Activated CD8-positive, alpha-beta memory T cell treated with anti-CD3 and anti-CD28 coated beads, Interleukin-2, amount 10 ng/mL, durations not matched to agents 7 days and 5 days (primary cell): ENCODE measurements at places on chromosomes 5 and 9.

- no peak for DNase-seq
Observed at GRCh38 chr5:107331312-107331711, 339.4 kb downstream of the EFNA5 start.

GRCh38 chr5:107533910-107534876 lies 136.5 kb downstream of the EFNA5 start:
- no peak for DNase-seq

DNA sequence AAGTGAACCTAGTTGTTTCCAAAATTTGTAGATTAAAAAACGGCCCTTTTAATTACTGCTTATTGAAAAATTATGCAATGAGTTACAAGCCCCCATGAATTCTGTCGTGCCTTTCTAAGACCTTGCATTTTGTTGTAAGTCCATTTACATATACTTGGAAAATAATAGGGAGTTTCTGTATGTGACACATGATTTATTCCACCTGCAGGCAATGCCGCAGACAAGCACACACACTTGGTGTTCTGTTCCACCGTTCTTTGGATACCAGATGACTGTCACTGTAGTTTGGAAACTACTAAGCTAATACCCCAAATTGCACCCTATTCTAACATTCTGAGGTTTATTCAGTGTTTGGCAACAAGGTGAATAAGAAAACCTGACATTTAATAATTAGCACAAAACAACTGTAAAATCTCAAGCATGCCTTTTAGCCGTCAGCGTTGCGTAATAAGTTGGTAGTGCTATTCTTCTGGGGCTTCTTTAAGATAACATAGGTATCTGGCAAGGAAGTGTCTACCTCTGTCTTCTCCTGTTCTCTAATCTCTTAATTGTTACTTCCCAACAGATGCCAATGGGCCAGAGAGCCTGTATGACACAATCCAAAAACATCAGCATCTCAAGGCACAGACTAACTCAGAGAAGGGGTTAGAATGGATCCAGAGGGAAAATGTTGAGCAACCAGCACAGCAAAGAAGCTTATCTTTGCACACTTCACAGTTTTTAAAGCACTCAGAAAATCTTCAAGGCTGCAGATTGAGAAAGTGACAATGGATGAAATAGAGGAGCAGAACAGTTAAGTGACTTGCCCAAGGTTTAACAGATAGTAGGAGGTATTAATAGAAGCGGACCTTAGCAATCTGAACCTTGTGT lies 48.2 kb upstream of the DPYSL3 start:
- no peak for DNase-seq

DNA sequence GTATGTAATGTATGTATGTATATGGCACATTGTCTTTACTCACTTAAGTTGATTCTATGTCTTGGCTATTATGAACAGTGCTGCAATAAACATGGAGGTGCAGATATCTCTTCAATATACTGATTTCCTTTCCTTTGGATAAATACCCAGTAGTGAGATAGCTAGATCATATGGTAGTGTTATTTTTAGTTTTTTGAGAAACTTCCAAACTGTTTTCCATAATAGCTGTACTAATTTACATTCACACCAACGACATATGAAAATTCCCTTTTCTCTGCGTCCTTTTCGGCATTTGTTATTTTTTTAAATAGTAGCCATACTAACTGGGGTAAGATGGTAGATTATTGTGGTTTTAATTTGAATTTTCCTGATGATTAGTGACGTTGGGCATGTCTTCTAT lies 445.6 kb downstream of the NFIB start:
- no peak for DNase-seq

GRCh38 chr9:79390077-79390698 lies 181.6 kb upstream of the TLE4 start:
- no peak for DNase-seq

- peak; percentile 66 for DNase-seq
Observed at GRCh38 chr5:146340260-146341081, 1.8 kb downstream of the POU4F3 start.

DNA sequence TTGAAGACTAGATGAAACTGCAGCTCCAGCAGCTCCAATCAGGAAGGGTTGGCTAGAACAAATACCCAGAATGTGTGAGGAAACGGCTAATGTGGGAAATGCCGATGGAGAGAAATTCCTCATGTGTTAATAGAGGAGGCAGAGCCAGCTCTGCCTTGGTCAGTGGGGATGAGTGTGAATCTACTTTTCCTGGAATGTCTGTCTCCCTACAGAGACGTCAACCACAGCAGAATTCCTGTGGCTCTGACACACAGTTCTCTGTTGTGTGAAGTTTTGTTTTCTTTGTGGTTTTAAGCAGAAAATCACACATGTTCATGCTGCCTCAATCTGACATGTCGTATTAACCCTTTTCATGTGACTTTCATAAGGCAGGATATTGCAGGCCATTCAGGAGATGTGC lies 476.6 kb upstream of the WWC1 start:
- no peak for DNase-seq

DNA sequence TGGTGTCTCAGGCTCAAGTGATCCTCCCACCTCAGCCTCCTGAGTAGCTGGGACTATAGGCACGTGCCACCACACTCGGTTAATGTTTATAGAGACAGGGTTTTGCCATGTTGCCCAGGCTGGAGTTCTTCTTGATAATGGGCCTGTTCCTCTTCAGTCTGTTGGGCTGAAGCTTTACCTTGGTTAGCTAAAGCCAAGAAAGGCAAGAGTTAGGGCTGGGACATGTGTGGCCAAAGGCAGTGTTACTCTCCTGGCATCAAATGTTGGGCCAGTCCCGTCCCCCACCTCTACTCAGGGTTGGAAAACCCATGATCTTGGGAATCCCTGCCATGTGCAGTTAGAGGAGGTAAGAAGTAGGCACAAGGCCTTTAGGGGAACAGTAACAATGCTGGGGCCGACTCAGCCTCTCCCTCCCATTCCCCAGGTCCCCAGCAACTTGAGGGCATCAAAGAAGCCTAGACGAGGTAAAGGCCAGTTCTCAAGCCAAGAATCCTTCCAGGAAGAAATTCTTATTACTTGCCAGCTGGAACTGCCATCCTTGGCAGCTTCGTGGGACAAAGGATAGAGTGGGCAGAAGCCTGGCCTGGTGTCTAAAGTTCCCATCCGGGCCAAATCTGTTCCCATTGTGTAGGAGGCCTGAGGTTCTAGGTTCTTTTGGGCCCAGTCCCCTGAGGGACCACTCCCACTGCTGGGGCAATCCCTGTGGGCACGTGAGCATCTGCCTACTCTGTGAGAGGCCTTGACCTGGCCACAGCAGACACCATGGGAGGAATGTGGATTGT lies 4.5 kb downstream of the EGR1 start:
- no peak for DNase-seq

DNA sequence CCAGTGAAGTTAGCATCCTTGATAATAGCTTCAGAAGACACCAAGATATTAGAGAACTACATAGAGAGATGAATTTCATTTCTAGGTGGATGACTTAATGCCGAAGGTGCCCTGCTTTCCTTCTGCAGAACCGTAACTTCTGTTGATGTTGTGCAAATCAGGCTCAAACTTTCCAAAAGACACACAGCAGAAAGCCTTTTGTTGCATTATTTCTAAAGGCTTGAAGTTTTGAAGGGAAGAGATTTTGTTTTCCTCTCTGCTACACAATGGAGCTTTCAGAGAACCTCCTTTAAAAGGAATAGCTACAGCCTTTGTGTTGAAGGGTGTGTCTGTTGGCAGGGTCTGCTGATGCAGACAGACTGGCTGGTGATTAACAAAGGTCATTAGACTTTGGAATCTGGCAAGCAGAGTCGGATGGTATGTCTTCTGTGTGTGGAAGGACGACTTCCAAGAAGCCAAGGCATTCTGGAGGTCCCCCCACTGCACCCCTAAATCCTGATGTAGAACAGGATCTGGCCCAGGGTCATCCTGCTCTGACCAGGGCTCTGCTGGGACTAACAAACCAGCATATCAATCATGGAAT lies 57.8 kb downstream of the ZNF462 start:
- no peak for DNase-seq

DNA sequence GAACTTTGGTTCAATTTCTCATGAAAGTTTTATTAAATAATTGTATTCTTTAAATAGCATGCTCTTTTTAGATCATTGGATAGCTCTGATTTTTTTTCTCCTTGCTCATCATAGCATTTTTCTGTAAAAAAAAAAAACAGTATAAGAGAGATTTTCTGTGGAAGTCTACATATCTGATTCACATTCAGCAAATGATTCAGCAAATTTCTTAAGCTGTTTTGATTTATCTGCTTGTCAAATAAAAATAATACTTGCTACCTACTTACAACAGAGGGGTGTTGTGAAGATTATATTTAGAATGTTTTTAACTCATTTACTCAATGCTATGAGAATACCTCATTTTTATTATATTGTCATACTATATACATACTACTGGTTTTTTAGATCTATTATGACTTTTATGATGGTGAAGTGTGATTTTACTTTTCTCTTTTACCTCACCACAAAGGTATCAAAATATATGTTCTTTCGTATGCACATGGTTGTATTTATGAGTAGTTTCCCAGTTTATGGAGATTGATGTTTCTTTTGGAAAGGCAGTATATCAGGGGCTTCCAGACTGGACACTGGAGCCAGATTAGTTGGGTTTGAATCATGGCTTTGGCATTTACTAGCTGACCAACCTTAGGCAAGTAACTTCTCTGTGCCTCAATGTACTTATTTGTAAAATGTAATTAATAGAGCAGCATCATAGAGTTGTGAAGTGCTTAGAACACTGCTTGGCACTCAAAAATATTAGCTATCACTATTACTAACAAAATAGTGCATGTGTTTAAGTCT lies 25.5 kb downstream of the TNPO1 start:
- DNase-seq = no peak

DNA sequence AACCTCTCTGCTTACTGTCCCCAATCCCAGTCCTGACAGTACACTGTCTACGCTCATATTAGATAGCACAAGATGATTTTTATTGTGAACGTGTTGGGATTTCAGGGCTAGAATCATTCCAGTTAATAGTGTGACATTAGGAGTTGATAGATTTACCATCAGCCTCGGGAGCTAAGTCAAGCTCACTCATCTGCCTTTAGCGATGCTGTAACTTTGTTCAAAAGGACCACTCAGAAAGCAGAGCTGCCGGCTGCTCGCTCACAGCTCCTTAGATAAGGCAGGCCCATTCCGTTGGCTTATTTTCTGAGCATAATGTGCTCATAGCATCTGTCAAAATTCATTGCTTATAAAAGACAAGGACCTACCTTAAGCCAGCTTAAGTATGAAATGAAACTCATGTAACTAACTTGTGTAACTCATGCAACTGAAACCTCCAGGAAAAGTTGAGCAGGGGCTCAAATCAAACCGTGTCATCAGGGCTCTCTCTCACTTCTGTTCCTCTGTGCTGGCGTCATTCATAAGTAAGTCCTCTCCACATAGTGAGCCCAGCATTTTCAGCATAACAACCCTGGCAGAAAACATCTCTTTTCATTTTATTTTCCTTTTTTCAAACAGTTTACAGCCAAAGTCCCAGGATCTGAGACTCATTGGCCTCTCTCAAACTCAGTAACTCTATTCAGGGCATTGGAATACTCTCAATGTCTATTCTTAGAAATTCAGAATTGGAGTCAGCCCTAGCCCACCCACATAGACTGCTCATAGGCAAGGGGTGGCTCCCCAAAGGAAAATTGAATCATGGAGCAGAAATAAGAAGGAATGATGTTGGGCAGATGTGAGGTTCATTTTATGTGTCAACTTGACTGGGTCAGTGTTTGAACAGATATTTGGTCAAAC lies 208.8 kb downstream of the MAN2A1 start:
- DNase-seq = no peak

- no peak for DNase-seq
Observed at GRCh38 chr5:58893551-58893950, 310.7 kb downstream of the RAB3C start.

DNA sequence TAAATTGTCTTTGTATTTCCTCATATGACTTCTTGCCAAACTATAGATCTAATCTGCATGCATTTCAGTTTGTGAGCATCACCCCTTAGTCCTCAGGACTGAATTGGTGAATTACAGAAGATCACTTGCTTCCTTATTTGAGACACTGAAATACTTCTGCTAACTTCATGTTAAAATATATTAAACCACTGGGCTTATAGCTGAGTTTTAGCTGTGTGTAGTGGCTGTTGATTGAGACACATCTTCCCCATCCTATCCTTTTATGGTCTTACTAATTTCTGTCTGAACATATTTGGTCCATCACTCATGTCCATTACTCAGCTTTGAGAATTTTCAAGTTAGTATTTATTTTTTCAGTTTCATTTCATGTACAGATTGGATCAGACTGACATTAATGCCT lies 295.9 kb downstream of the PSAT1 start:
- DNase-seq = no peak

DNA sequence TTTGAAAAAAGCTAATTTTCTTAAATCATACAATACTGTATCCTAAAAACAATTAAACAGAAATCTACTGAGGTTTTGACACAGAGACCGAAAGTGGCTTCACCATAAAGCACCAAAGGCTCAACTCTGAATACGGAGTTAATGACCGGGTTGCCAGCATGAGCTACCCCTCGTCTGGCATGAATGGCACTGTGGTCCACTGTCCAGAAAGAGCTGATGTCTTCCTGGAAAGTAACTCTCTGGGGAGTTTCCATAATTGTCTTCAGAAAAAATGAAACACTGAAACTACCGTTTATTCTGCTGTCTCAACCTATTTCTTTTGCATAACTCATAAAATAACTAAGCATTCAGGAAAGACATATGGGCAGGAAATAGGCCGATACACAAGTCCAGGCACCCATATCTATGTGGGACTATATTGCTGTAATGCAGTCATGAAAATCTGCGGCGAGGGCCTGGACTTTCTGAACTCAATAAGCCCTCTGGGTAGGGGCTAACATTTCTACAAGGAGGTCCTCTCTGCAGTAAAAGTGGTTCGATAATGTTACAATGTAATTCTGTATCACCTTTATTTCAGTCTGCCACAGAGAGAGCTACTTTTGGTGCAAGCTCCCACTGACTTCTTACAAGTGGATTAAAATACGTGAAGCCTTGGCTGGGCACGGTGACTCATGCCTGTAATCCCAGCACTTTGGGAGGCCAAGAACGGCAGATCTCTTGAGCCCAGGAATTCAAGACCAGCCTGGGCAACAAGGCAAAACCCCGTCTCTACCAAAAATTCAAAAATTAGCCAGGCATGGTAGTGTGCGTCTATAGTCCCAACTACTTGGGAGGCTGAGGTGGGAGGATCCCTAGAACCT lies 52.4 kb downstream of the ANKH start:
- DNase-seq = no peak

DNA sequence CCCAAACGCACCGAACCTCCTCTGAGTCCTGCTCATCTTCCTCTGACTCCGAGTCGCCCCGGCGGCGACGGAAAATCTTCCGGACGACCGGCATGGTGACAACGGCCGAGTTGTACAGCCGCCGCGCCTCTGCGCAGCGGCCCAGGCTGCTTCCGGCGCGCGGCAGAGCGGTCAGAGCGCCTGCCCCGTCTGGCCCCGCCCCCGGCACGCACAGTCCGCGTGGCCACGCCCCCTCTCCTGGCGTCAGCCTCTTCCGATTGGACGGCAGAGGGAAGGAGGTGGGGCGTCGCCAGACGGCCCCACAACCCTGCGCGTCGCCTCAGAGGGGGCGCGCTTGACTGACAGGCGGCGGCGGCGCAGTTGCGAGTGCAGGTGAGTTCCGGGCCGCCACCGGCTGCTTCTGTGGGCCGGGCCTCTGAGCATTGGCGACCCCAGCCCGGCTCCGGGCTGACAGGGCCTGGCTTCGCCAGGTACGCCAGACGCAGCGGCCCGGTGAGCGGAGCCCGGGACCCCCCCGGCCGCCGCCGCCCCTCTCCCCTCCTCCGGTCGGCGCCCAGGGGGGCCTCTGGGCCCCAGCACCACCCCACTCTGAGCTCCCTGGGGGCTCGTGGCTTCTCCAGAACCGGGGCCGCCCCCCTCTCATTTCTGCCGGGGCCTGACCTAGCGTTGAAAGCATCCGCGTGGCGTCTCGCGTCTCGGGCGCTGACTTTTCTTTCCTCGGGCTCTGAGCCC lies at the start of the genes C9orf78 and USP20:
Gene C9orf78 (minus strand): TSS at position 148 of the 732 bp plus-strand sequence. CDS start 54 bp downstream, at position 94.
Gene USP20 (plus strand): TSS at position 331 of the 732 bp plus-strand sequence. CDS start 17,098 bp downstream, outside the sequence.
- DNase-seq = peak; percentile 97
